A549 treated with GW870086 at 1 μM for 4 hours (cell line): ENCODE measurements at places on chromosomes 6 and 20. TPM values are rescaled to one million over a fixed set of nuclear protein-coding genes. Genes with fewer than 3 reads are reported as not detected.

PRSS35 gene
- 0.07 to 0.15 TPM (median 0.09 TPM) in 4 of 5 replicates, not detected in the other for total RNA-seq

SERPINB1 gene
- 47.3 to 54.0 TPM (median 49.8 TPM) in 5 replicates for total RNA-seq

RAET1E gene
- total RNA-seq: 1.8 to 3.8 TPM (median 3.2 TPM) in 5 replicates

HLA-DMA gene
- 2.4 to 4.1 TPM (median 2.5 TPM) in 5 replicates for total RNA-seq

WFDC12 gene
- total RNA-seq: not detected in 5 replicates

BIRC7 gene
- total RNA-seq: 1.4 to 3.3 TPM (median 2.3 TPM) in 5 replicates

AP5S1 gene
- total RNA-seq: 13.9 to 18.4 TPM (median 16.8 TPM) in 5 replicates

LKAAEAR1 gene
- 0.95 to 2.2 TPM (median 1.1 TPM) in 5 replicates for total RNA-seq

PIM1 gene
- total RNA-seq: 10.1 to 14.5 TPM (median 13.4 TPM) in 5 replicates

KIF13A gene
- total RNA-seq: 17.6 to 21.4 TPM (median 19.3 TPM) in 5 replicates

ZKSCAN8 gene
- total RNA-seq: 2.7 to 5.8 TPM (median 5.4 TPM) in 5 replicates

RBM24 gene
- total RNA-seq: 6.5 to 9.3 TPM (median 7.9 TPM) in 5 replicates

MCHR2 gene
- total RNA-seq: not detected in 5 replicates

MYL9 gene
- total RNA-seq: 15.9 to 26.5 TPM (median 17.6 TPM) in 5 replicates

GJA10 gene
- total RNA-seq: not detected in 5 replicates

NDUFAF4 gene
- 30.2 to 57.8 TPM (median 50.8 TPM) in 5 replicates for total RNA-seq

TCF21 gene
- total RNA-seq: 0.03 to 0.08 TPM (median 0.04 TPM) in 4 of 5 replicates, not detected in the other

SNRPB2 gene
- total RNA-seq: 119 to 151 TPM (median 125 TPM) in 5 replicates

CST7 gene
- total RNA-seq: 0.14 to 0.19 TPM in 2 of 5 replicates, not detected in the others

RNGTT gene
- 6.9 to 10.1 TPM (median 8.7 TPM) in 5 replicates for total RNA-seq

RAD21L1 gene
- not detected in 5 replicates for total RNA-seq

C4B gene
- total RNA-seq: 0.53 to 1.4 TPM (median 1.1 TPM) in 5 replicates

COMMD7 gene
- 57.1 to 65.6 TPM (median 60.6 TPM) in 5 replicates for total RNA-seq

OLIG3 gene
- not detected in 5 replicates for total RNA-seq

ENPP4 gene
- total RNA-seq: 0.11 to 0.41 TPM (median 0.25 TPM) in 5 replicates

EEF1A2 gene
- total RNA-seq: 140 to 176 TPM (median 147 TPM) in 5 replicates

PLCB1 gene
- 0.30 to 0.89 TPM (median 0.58 TPM) in 5 replicates for total RNA-seq

ZC3H12D gene
- 0.02 to 0.10 TPM (median 0.07 TPM) in 5 replicates for total RNA-seq

PCMTD2 gene
- 8.3 to 13.2 TPM (median 11.7 TPM) in 5 replicates for total RNA-seq

WFDC10B gene
- total RNA-seq: not detected in 5 replicates

SALL4 gene
- total RNA-seq: 1.2 to 2.5 TPM (median 1.6 TPM) in 5 replicates

PTCHD4 gene
- total RNA-seq: 0.05 to 0.06 TPM in 2 of 5 replicates, not detected in the others

PBX2 gene
- total RNA-seq: 10.9 to 18.1 TPM (median 17.2 TPM) in 5 replicates

ARG1 gene
- not detected in 5 replicates for total RNA-seq

LST1 gene
- 0.30 to 0.66 TPM in 2 of 5 replicates, not detected in the others for total RNA-seq

KHDC1L gene
- 0.36 to 0.51 TPM (median 0.42 TPM) in 4 of 5 replicates, not detected in the other for total RNA-seq

PRR18 gene
- 0.07 to 0.15 TPM (median 0.12 TPM) in 5 replicates for total RNA-seq

SLC17A2 gene
- not detected in 5 replicates for total RNA-seq
